A549 treated with CORT108297 at 1 μM for 4 hours (cell line): ENCODE measurements at places on chromosomes 16 and 17. TPM values are rescaled to one million over a fixed set of nuclear protein-coding genes. Genes with fewer than 3 reads are reported as not detected.

PSMD3 gene
- total RNA-seq: 142 to 176 TPM (median 168 TPM) in 5 replicates

SECTM1 gene
- 1.1 to 2.6 TPM (median 2.0 TPM) in 5 replicates for total RNA-seq

ATMIN gene
- 30.8 to 32.2 TPM (median 31.7 TPM) in 5 replicates for total RNA-seq

CUEDC1 gene
- total RNA-seq: 47.0 to 60.8 TPM (median 54.7 TPM) in 5 replicates

SHBG gene
- 0.35 to 1.0 TPM (median 0.66 TPM) in 5 replicates for total RNA-seq

DNAAF8 gene
- 1.0 to 1.8 TPM (median 1.2 TPM) in 5 replicates for total RNA-seq
